ENCODE measurements at places on chromosomes 2 and 18.

DNA sequence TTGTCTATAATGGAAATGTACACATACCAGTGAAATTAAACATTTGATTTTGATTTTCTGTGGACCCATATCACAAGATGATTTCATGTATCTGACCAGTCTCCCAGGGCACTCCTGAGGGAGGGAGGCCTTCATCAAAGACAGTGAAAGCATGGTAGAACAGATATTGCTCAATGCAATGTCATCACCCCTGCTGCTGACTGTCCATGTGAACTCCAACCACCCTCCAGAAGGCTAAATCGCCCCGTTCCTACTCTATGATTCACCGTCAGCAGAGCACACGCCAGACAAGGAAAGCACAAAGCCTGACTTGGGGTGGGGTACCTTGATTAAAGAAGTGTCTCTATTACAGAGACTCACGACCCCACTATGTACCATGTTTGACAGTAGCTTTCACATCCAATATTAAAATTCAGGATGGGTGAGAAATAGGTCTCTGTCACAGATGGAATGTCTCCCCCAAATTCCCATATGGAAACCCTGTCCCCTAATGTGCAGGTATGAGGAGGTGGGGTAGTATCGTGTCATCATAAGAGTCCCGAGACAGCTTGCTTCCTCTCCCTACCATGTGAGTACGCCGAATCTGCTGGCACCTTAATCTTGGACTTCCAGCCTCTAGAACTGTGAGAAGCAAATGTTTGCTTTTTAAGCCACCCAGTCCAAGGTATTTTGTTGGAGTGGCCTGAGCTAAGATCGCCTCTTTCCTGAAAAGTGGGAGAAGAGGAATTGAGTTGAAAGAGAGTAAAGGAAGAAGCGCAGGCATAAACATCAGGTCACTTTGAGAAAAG is 42.4 kb downstream of the CYB5A start:
- DNase-seq, result no peak

DNA sequence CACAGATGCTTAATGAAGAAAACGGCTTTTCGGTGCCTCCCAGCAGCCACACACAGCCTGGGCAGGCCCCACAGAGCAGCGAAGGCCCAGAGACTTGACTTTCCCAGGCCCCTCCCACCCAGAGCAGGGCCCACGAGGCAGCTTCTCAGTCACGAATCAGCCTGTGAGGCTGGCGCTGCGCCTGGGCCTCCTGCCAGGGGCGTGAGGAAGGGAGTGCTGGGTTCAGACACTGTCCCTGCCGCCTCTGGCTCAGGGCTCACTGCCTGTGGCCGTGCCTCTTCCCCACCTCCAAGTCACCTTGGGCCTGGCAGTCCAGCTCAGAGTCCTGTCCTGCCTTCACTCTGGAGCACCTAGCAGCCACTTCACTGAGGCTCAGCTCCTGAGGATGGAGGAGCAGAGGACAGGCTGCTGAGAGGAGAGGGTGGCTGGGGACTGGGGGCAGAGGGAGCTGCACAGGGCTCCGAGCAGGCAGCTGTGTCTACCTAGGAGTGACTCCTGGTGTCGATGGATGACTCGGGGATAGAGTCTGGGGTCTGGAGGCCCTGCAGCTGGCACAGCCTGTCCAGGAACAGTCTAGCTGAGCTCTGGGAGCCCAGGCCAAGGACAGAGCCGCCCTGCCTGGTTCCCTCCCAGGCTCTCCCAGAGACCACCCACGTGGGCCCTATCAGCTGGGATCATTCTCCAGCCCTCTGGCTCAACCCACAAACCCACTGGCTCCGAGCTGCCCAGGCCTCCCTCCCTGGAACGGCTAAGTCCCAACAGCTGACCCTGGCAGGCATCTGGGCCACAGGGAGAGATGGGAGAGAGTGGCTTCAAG is 36.4 kb upstream of the FOSL2 start:
- DNase-seq, result no peak

DNA sequence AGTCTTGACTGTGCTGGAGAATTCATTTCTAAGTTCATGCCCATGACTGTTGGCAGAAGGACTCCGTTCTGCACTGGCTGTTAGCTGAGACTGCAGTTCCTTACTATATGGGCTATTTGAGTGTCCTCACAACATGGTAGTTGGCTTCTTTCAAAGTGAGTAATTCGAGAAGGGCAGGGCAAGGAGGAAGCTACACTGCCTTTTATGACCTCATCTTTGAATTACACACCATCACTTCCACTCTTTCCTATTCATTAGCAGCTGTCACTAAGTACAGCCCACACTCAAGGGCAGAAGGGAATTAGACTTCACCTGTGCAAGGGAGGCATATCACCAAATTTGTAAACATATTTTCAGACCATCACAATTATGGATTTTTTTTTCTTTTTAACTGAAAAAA is 55.9 kb upstream of the EPAS1 start:
- no peak for DNase-seq

- DNase-seq, result no peak
These were observed 1824.3 kb upstream of the CELF4 start for GRCh38 chr18:39389800-39390379.

GRCh38 chr2:216765761-216766262 is 70.5 kb upstream of the IGFBP5 start:
- DNase-seq, result no peak

Data from hippocampal formation (tissue), 2 donors.